AG09319 (cell line): ENCODE measurements at places on chromosomes 13 and 19.

DNA sequence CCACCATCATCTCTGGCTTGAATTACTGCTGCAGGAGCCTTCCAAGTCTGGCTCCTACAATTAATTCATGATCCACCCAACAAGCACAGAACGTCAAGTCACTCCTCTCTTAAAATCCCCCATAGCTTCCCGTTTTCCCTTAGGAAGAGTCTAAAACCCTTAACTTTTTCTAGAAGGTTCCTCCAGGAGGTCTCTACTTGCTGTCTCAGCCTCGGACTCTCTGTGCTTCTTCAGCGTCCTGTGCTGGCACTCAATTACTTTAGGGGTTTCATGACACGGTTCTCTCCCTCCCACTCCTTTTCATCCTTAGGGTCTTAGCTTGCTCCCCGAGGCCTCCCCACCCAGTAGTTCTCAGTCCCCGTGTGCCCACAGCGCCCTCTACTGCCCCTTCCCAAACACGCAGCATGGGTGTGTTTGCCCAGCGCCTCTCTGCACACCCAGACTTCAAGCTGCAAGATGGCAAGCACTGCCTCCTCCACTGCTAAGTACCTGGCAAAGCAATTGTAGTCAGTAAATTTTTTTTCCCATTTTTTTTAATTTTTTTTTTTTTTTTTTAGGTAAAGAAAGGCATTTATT is 25.8 kb upstream of the MAP3K10 start:
- no peak for DNase-seq

GRCh38 chr19:32830231-32831014 is 39.1 kb downstream of the SLC7A9 start:
- DNase-seq = no peak

GRCh38 chr13:96002322-96003131 is 50.7 kb downstream of the UGGT2 start:
- no peak for DNase-seq

- no peak for DNase-seq
Observed at GRCh38 chr19:2231621-2232221, 4.4 kb downstream of the PLEKHJ1 start.

GRCh38 chr19:35555301-35556005 is 8.0 kb downstream of the ATP4A start:
- no peak for DNase-seq

- no peak for DNase-seq
Observed at GRCh38 chr19:38917516-38917915, 5.5 kb upstream of the CCER2 start.

DNA sequence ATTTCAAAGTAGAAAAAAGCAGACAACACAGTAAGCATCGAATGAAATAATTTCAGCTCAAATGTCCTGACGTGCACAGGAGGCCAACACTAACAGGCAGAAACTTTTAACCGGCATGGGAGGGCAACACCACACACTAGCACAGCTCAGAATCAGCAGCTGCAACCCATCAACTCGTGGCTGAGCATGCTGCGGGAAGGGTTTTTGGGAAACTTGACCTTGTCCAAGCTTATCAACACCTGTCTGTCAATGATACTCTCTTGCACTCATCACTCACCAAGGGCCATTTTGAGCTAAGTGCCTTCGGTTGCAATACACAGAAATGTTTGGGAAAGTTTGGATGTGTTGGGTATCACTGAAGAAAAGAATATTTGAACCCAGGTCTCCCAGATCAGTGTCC is 483.7 kb downstream of the TSHZ3 start:
- DNase-seq = no peak

GRCh38 chr19:30824809-30825208 is 452.6 kb downstream of the ZNF536 start:
- DNase-seq = no peak

- DNase-seq = no peak
Observed at GRCh38 chr19:38649305-38650171, 2.1 kb downstream of the ACTN4 start.

DNA sequence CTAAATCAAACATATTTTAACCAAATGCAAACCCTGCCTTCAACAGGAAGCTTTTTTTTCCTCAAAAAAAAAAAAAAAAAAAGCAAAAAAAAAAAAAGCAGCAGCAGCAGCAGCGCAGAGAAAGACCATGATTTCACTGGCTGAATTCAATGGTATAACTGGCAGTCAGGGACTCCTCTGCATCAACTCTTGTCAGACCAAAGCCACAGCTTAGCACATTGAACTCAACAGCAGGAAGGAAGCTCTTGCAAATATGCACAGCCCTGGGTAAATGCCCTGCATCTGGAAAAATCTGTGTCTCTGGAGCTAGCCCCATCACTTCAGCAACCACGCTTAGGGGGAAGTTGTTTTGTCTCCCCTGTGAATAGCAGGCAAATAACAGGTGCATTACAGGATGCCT is 17.6 kb upstream of the DHRS12 start:
- no peak for DNase-seq

DNA sequence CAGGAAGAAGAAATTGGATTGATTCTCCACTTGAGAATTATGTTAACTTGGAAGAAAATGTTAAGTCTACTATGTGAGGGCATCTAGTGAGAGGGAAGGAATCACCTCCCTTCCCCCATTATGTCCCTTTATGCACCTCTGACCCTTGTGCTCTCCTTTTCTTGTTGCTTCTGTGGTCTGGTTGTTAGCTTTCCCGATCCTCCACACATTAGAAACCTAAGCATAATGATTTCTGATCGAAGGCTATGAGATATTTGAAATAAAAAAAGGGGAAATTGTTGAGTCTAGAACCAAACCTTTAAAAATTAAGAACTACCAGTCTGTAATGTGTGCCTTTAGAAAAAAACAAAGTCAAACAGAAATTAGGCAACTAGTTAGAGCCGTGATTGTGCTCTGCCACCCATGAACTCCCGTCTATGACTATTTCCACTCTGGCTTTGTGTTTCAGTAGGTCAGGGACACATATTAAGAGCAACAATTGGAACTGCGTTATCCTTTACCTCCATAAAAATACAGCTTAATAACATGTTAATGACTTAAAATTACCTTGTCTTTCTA is 463 bp upstream of the GPC6 start:
- DNase-seq = no peak

DNA sequence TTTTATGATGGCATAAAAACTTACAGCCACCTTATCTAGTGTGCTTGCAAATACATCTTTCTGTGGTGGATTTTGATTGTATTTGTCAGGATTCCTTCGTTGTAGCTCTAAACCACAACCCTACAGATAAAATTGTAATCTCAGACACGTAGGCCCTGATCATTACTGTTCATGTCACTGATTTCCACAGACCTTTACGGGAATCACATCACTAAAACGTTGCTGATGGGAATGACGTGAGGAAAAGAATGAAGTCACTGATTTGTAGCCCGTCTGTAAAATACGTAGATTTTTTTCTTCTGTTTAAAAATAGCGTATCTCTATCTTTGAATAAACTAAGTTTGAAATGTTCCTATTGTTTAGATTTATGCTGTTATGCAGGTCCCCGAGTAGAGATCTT is 399.2 kb downstream of the MYO16 start:
- no peak for DNase-seq

GRCh38 chr19:17625980-17626379 is 62.2 kb downstream of the UNC13A start:
- no peak for DNase-seq

DNA sequence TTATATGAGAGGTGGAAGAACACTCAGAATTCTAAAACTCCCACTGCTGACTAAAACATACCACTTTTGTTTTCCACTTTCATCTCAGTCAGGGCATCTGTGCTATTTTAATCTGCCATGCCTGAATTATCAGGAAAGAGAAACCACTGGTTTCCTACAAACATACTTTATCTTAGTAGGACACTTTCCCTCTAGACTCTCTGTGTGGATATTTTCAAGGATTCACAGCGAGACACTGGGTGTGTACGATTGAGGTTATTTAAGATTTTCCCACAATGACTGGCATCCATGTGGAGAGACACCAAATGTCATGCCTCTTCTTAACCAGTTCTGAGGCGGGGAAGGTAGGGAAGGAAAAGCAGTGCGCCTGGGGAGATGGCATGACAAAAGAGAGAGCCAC is 212.2 kb downstream of the ENOX1 start:
- no peak for DNase-seq

DNA sequence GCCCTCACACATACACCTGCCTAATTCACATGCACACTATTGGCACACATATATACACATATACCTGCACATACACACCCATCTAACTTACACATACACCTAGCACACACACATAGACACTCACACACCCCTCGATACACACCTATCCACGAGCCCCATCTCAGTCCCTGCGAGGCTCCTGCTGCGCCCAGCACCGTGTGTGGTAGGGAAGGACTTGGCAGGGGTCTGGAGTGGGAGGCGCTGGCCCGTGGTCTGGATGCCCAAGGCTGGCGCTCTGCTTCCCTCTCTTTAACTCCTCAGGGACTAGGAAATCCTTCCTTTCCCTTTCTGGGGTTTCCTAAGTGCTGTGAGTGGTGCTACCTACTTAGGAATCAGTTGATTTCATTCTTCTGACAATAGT is 202.7 kb downstream of the UQCRFS1 start:
- DNase-seq = no peak

DNA sequence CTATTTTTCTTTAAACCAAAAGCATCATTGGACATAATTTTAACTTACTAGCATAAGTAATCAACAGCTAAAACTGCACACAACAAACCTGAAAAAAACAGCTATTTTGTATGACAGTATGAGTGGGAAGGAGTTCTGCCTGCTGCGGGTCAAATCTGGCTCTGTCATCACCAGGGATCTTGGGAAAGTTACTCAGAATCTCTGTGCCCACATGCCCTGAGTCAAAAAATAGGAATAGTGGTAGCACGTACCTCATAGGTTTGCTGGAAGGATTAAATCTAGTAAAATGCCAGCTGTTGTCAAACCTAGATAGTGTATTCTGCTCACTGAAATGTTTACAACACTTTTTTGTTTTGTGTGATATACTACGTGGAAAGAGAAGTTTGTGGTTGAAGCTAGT is 1.1 kb downstream of the CLN5 start:
- no peak for DNase-seq

- no peak for DNase-seq
Observed at GRCh38 chr19:2503521-2504109, 27.7 kb downstream of the GADD45B start.

- DNase-seq = no peak
Observed at GRCh38 chr19:30676990-30677679, 305.0 kb downstream of the ZNF536 start.

GRCh38 chr13:60074397-60074796 is 89.3 kb downstream of the DIAPH3 start:
- DNase-seq = no peak

- DNase-seq = no peak
Observed at GRCh38 chr13:107493266-107493665, 722.1 kb downstream of the LIG4 start.

DNA sequence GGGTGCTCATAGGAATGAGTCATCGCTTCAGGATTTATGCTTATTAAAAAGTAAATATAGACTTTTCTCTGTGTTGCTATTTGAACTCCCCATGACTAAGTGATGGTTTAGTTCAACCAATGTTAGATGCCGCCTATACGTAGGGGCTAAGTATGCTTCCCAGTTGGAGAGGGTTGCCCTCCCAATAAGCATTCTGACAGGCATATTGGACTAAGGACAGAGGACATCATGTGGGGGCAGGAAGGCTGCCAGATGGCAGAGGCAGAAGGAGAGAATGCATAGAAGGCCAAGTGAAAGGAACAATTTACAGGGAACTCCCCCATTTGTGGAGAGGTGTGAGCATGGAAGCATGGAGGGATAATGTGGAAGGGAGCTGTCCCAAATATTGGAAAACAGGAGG is 318.4 kb upstream of the OBI1 start:
- no peak for DNase-seq

- no peak for DNase-seq
Observed at GRCh38 chr13:71752775-71753513, 114.1 kb downstream of the DACH1 start.

- no peak for DNase-seq
Observed at GRCh38 chr13:35894636-35895035, 236.5 kb downstream of the DCLK1 start.

DNA sequence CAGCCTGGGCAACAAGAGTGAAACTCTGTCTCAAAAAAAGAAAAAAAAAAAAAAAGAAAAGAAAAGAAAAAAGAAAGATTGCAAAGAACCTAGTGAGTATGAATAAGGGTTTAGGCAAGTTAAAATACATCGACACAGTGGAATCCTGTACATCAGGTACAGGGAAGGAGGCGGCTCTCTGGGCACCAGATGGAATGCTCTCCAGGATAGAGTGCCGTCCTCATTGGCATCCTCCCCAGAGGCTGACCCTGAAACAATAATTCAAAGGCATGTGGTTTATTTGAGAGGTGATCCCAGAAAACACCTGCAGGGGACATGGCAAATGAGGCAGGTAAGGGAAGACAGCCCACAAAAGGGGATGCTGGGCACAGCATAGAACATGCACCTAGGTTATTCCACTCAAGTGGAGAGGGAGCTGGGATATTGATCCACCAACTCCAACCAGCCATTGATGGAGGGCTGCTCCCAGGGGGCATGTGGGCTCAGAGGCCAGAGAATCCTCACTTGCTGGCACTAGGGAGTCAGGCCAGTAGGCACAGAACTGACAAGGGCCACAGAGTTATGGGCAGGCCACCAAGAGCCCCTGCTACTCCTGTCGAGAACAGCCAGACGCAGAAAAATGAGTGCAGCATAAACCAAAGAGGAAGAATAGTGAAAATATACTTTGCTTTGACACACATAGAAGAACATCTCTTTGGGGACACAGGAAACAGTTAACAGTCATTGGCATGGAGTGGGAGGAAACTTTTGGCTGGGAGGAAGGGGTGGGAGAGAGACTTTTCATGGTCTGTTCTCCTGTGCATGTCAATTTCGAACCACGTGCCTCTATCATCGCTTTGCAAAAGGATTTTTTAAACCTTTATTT is 4.2 kb downstream of the TSPAN16 start:
- no peak for DNase-seq

- no peak for DNase-seq
Observed at GRCh38 chr13:93562676-93563075, 336.1 kb downstream of the GPC6 start.

- no peak for DNase-seq
Observed at GRCh38 chr19:982567-983170, 1.5 kb upstream of the WDR18 start.

GRCh38 chr13:86201477-86201876 is 402.3 kb upstream of the SLITRK6 start:
- DNase-seq = no peak

- no peak for DNase-seq
Observed at GRCh38 chr19:30870876-30871275, 478.4 kb downstream of the TSHZ3 start.

- no peak for DNase-seq
Observed at GRCh38 chr19:31113293-31113692, 235.9 kb downstream of the TSHZ3 start.
